ENCODE measurements at places on chromosomes 5 and 9.

DNA sequence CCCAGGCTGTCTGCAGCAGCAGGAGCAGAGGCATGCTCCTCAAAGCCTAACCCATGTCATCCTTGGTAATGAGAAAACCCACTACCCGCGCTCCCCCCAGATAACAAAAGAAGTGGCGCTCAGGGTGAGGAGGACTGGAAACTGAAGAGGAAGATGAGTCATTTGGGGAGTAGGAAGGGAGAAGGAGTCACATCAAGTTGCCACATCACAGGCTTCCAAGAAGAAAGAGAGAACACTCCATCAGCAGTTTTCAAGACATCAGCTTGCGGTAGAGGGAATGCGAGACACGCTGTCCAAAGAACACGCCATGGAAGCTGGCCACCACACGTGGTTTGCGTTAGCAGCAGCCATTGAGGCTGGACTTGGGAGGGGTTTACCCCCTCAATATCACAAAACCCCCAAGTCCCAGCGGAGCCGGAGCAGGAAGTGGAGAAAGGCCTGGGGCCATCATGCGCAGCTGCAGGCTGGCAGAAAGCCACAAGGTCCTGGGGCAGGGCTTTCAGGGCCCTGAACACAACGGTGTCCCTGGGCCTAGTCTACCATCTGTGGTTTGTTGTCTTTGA lies 41.5 kb downstream of the SH3PXD2B start:
- no peak for DNase-seq

GRCh38 chr9:127796225-127796813 lies 6.4 kb upstream of the FPGS start:
- no peak for DNase-seq

DNA sequence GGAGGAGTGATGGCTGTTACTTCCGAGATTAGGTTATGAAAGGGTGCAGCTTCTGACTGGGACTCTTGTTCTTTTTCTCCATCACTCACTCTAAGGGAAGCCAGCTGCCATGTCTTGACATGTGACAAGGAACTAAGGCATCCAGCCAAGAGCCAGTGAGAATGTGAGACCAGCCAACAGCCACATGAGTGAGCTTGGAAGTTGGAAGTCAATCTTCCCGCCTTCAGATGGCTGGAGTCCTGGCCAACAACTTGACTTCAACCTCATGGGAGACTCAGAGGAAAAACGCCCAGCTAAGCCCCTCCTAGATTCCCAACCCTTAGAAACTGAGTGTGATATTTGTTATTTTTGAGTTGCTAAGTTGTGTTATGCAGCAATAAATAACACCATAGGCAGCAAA lies 201.1 kb downstream of the SNX18 start:
- DNase-seq: no peak

DNA sequence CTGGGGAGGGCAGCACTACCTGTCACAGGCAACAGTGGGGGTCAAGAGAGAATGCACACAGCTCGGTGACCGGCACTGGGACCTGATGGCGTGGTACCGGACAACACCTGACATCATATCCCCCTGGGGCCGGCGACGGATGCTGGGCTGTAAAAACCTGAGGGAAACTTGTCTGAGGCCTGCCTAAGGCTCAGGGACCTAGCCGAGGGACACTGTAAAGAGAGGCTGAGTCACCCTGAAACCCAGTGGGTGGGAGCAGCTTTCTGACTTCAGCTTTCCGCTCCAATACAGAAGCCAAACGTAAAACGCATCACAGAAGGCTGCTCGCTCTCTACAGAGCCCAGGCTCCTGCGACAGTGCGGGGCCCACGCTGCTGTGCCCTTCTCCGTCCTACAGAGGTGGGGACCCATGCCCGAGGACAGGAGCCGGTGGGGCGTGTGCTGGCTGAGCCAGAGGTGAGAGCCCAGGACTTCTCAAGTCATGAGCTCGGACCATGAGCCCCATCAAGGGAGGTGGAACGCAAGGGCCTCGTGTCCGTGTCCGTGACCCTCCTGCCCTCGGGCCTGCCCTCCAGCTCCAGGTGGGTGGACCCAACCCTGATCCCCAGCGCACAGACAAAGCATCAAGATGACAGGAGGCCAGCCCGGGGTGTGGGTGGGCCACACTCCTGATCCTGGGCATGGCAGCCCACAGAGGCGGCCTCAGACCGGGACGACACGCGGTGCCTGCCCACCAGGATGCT lies 5.3 kb downstream of the RALGDS start:
- DNase-seq: no peak

DNA sequence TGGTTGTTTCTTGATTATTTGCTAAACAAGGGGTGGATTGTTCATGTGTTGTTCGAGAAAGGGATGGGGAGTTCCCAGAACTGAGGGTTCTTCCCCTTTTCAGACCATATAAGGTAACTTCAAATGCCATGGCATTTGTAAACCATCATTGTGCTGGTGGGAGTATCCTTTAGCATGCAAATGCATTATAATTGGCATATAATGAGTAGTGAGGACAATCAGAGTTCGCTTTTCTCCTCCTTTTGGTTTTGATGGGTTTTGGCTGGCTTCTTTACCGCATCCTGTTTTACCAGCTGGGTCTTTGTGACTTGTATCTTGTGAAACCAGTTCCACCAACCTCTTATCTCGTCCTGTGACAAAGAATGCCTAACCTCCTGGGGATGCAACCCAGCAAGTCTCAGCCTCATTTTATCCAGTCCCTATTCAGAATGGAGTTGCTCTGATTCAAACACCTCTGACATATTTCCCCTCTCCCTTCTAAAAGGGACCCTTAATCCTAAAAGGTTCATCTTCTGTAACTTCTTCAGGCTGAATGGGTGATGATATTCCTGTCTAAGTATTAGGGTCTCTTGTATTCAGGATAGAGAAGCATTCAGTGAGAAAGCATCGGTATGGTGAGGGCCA lies 8.7 kb upstream of the FBN2 start:
- no peak for DNase-seq

Data from HEK293T (cell line).